ENCODE measurements at places on chromosomes 2 and 18.

- DNase-seq: no peak
These were observed 56.7 kb downstream of the ADI1 start for GRCh38 chr2:3462493-3463104.

DNA sequence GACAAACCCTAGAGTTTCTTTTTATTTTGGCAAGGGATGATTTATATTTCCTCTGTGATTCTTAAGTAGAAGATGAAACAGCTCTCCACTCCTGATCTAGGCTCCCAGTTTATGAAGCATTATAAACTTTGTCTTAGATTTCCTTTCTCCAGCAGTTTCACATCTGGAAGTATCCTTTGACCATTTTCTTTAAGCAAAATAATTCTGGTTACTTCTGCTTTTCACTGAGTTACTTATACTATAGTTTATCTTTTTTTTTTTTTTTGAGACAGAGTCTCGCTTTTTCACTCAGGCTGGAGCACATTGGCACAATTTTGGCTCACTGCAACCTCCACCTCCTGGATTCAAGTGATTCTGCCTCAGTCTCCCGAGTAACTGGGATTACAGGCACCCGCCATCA lies 45.5 kb downstream of the KCMF1 start:
- no peak for DNase-seq

GRCh38 chr18:50331691-50332090 lies 43.2 kb upstream of the SKA1 start:
- DNase-seq: no peak

- no peak for DNase-seq
These were observed 23.3 kb downstream of the SMAD7 start for GRCh38 chr18:48927286-48928080.

DNA sequence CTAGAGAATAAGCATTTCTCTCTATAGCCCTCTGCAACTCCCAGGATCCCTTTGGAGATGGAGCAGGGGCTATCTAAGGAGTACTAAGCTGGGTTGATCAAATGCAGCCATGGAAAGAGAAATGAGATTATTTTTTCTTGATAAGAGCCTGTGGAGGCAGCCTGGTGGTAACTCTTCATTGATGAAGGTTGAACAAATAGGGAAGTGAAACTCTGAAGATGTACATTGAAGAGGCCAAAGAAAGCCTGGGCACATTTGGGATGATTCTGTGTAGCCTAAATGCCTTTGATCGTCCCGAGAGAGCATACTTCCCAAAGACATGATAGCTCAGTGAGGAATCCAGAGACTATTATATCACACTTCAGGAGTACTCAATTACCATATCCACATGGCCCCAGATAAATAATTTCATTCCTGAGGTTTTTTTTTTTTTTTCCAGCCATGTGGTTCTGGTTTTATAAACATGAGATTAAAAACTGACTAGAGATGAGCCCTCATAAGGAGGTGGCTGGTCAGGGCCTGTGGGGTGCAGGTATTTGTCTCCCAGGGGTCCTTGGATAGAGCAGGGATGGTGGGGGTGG lies 192.5 kb downstream of the TPGS2 start:
- DNase-seq: no peak

- DNase-seq: no peak
These were observed 5.6 kb downstream of the PDCD1 start for GRCh38 chr2:241852981-241853631.

- no peak for DNase-seq
These were observed 72.1 kb upstream of the FHL2 start for GRCh38 chr2:105470979-105471378.

- DNase-seq: peak; percentile 3
These were observed 66.8 kb downstream of the KYNU start for GRCh38 chr2:142944264-142944663.

DNA sequence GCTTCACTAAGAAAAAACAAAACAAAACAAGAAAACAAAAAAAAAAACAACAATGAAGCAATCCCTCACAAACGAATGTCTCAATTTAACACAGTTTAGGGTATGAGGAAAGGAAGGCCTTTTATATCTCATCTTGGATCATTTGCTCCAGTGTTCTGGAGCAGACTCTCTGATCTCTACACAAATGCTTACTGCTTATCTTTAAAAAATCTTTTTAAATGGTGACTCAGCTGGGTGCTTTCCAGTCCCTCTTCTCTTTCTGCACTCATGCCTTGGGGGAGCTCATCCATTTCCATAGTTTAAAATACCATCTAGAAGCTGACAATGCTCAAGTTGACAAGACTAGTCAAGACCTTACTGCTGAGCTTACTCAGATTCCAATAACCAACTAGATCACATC lies 56.2 kb downstream of the ETAA1 start:
- no peak for DNase-seq

DNA sequence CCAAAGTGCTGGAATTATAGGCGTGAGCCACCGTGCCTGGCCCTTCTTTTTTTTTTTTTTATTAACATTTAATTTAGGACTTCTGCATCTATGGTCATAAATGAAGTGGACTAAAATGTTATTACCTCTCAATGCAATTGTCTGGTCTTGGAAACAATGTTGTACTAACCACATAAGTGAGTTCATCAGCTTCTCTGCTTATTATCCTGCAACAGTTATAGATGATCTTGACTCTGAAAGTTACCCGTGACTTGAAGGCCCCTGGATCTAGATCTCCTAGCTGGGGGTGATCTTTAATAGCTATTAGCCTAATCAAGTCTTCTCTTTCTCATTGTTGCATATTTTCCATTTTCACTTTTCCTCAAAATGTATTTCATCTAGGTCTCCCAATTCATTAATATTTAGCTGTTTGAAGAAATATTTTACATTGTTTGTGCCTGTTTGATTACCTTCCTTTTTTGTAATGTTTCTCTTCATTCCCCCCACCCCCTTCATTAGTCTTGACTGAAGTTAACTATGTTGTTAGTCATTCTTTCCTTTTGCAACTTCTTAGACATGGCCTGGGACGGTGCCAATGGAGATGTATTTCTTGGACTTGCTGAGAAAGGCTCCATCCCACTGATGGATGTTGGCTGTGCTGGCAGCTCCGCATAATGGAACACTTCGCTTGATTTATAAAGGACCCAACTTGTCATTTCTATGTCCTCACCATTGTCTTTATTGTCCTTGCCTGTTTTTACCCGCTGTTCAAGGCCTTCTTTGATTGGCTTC lies 141.6 kb upstream of the RIOK3 start:
- DNase-seq: peak; percentile 58

- no peak for DNase-seq
These were observed 87.3 kb upstream of the PPP1CB start for GRCh38 chr2:28664120-28664842.

- no peak for DNase-seq
These were observed 631.5 kb downstream of the SUCLG1 start for GRCh38 chr2:83827618-83828017.

DNA sequence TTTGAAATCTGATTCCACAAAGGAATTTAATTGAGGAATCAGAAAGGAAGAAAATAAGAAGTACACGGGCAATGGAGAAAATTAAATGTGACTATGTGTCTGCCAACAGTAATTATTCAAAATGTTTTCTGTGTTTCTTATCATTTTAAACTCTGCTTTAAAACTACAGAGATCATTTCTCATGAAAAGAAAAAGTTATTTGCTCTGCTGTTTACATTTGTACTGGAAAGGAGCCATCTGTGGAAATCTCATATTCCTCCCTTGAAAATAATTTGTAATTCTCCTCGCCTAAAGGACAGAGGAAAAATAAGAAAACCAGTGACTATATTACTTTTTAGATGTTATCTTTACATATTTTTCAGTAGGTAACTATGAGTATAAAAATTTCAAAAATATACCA lies 181.9 kb upstream of the MEIS1 start:
- no peak for DNase-seq

GRCh38 chr2:100821255-100821910 lies 1.4 kb downstream of the NPAS2 start:
- no peak for DNase-seq

DNA sequence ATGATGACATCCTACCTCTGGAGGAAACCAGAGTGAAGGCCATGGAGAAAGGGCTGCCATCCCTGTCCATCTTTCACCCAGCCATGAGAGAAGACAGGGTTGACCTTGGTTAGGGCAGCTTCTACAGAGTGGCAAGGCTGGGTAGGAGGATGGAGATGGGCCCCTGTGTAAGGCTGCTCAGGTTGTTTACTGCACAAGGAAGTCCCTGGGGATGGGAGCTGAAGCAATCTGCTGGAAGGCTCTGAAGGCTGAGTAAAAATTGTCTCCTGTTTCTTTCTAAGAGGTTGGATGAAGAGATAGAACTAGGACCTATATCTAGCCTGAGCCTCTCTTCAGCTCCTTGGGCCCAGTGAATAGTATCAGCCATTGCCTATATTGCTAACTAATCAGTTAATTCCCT lies 14.4 kb downstream of the ELMOD3 start:
- DNase-seq: no peak

- no peak for DNase-seq
These were observed 338.6 kb upstream of the MMADHC start for GRCh38 chr2:149926149-149926548.

DNA sequence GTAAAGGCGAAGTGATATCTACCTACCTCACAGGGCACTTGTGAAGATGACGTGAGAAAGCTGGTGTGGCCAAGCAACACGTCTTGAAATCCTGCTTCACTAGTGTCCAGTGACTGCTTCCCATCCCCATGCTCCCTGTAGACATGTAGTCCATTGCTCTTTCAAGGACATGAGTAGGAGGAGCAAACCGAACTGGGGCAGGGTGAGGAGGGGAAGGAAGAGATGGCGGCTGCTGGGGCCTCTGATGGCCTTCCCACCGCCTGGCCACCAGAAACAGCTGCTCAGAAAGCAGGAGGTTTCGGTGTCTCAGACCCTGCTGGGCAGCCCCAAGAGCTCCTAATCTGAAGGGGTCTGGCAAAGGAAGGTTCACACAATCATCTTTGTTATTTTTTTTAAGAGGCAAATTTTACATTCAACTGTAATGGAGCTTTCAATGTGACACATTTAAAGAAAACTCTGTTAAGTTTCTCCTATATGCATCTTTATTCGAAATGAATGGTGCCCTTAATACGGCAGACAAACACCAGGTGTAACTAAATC lies 14.7 kb downstream of the CPLX4 start:
- no peak for DNase-seq

DNA sequence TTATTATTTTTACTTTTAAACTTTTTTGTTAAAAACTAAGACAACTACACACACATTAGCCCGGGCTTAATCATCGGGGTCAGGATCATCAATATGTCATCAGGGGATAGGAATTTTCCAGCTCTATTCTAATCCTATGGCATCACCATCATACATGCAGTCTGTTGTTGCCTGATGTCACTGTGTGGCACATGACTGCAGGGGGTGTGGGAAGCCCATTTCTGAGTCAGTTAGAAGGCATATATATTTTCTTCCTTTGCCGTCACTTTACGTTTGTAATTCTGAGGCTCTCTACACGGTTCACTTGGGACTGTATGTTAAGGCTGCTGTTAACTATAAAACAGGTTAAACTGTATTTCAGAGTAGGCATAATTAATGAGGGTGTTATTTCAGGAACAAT lies 144.4 kb upstream of the ITGA6 start:
- DNase-seq: peak; percentile 49

- DNase-seq: no peak
These were observed 5.6 kb upstream of the ATOH8 start for GRCh38 chr2:85748039-85748734.

- DNase-seq: no peak
These were observed 187.1 kb downstream of the GULP1 start for GRCh38 chr2:188478724-188479123.

DNA sequence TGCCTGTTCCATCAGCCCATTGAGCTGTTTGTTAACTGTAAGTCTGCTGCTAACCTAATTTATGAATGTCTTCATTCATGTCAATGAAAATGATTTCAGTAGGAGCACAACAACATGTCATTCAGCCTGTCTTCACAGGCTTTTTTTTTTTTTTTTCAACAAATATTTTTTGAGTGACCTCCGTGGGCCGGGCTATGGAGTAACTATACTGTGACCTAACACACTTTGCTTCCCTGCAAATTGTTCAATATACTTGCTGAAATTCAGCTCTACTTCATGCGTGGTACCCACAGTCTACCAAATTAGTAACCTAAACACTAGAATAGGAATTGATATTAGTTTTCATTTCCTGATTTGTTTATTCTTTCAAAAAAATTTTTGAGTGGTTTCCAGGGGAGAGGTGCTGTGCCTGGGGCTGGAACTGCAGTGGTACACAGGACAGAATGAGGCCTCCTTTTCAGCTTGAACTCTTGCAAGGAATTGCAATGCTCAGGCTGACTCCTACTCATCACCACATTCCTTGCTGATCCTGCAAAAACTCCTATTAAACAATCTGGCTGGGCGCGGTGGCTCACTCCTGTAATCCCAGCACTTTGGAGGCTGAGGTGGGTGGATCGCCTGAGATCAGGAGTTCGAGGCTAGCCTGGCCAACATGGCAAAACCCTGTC lies 87.1 kb downstream of the CDH20 start:
- DNase-seq: no peak

DNA sequence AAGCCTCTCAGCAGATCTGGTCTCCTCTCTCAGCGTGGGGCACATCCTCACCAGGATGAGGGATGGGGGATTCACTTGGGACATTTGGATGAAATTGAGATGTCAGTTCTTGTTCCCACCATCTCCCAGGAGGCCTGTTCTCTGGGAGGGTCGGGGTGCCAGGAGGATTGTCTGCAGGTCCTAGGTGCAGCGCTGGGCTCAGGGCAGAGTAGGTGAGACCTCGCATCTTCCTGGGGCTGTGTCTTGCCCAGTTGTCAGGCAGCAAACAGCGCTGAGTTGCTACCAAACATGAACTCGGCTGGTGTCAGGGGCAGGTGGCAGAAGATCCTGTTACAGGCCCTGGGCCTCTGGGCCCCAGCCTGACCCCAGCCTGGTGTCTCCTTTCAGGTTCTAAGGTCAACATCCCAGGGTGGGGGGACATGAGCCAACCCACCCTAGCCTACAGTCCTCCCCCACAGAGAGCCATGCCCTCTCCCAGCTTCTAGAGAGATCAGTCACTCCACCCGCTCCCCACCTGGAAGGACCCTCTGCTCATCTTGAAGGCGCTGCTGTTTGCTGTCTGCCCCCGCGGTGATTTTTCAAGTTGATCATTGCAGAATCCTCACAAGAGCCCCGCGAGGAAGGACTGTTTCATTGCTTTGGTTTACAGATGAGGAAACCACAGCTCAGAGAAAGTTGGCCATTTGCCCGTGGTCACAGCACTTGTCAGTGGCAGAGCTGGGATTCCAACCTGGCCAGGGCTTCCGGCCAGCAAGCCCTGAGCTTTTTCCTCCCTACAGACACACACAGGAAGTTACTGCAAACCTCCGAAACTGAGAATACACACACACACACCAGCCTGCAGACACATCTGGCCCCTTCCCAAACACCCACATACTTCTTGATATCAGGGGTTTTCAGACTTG lies 83.9 kb downstream of the STPG4 start:
- DNase-seq: peak; percentile 71

GRCh38 chr2:240935103-240935876 lies 29.2 kb downstream of the CROCC2 start:
- no peak for DNase-seq

DNA sequence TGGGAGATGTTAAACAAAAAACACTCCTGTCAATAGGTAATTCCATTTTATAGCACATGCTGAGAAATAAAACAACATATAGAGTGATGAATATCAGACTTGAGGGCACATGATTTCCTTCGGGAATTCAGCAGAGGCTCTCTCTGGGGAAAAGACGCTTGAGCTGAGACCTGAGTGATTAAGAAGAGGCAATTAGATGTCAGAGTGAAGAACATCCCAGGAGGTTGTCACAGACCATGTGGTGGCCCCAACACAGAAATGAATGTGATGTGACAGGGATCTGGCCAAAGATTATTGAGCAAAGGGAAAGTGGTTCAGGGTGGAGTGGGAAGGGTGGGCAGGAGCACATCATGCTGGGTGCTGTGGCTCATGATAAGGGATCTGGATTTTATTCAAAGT lies 254.7 kb downstream of the RAD51AP2 start:
- no peak for DNase-seq
